HFFc6 (cell line): ENCODE measurements at places on chromosomes 5 and 9.

DNA sequence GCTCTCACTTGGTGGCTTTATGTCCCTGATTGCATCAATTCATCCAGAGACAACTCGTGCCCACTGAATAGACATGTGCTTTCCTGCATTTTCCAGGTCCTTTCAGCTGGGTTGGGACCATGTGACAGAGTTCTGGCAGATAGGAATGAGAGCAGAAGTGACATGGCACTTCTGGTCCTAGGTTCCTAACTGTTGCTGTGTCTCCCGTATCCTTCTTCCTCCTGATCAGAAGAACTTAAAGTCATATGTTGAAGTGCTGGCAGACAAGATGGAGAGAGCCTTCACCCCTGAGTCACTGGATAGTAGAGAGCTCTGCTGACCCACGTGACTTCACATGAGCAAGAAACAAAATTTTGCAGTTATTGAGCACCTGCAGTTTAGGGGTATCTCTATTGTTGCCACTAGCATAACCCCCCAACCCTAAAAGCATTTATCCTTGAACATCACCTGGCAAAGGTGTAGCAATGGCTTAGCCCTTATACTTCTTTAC lies 80.0 kb downstream of the NREP start:
- H3K27ac ChIP-seq, result no peak overlapping the region
- H3K4me1 ChIP-seq, result peaks cover 45% of the 10 kb centered on the region
- H3K27me3 ChIP-seq, result no peaks in the 10 kb centered on the region
- DNase-seq, result no peak
- H3K4me3 ChIP-seq, result no peak overlapping the region
- no peaks in the 10 kb centered on the region for H3K36me3 ChIP-seq

DNA sequence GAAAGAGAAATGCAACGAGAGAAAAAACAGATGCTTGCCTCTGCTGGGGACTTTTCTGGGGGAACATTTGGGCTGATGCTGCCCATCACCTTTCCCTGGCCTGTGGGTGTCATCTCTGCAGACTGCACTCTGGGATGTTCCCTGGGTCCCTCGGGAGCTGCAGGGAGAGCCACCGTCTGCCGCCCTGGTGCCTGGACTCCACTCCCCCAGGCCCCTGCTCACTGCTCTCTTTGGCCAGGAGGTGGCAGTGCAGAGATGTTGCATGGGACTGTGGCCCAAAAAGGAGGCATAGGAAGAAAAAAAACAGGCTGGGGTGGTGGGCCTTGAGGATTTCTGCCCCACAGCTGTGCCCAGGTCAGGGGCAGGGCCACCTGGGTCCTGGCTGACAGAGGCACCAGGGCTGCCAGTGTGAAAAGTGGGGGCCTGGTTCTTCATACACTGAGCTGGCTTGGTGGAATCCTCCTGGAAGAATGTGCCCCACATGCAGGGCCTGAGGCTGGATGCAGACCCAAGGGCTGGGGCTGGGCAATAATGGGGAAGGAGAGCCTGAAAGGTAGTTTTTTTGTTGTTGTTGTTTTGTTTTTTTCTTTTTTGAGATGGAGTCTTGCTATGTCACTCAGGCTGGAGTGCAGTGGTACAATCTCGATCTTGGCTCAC lies 353.6 kb downstream of the SLIT3 start:
- H3K27me3 ChIP-seq, result peaks cover 4% of the 10 kb centered on the region
- no peaks in the 10 kb centered on the region for H3K36me3 ChIP-seq
- no peaks in the 10 kb centered on the region for H3K4me1 ChIP-seq

DNA sequence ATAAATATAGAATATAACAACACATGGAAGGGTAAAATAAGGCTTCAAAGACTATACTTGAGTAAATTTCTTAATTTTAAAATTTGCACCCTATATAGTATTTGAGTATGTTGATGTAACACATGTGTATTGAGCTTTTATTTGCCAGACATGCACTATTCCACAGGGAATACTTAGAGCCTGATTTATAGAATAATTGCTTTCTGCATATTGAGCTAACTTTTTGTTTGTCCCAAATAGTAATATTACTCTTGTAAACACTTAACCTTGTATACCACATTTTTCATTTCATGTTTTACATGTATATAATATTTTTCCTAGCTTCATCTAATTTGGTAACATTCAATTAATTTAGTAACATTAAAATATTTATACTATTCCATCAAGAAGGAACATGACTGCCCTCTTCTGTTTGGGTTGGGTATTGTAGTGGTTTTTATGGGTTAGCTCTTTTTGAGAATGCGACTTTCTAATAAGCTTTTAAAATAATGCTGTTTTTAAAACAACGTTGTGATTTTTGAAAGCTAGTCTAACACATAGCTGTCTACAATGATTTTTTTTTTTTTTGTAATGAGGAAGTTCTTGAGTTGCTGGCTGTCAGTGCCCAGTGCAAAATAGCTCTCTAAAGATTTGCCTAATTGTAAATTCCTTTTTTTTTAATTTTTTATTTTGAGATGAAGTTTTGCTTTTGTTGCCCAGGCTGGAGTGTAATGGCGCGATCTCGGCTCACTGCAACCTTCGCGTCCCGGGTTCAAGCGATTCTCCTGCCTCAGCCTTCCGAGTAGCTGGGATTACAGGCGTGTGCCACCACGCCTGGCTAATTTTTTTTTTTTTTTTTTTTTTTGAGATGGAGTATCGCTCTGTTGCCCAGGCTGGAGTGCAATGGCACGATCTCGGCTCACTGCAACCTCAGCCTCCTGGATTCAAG lies 4.8 kb downstream of the SUB1 start:
- H3K4me3 ChIP-seq, result no peak overlapping the region
- DNase-seq, result peak; percentile 51
- peaks cover 45% of the 10 kb centered on the region for H3K4me1 ChIP-seq
- 0 out of 2 replicates have a peak overlapping the region, but pooled peaks have one; percentile 28 for H3K27ac ChIP-seq
- H3K27me3 ChIP-seq, result no peaks in the 10 kb centered on the region; the same call in 1 of the 2 replicates

DNA sequence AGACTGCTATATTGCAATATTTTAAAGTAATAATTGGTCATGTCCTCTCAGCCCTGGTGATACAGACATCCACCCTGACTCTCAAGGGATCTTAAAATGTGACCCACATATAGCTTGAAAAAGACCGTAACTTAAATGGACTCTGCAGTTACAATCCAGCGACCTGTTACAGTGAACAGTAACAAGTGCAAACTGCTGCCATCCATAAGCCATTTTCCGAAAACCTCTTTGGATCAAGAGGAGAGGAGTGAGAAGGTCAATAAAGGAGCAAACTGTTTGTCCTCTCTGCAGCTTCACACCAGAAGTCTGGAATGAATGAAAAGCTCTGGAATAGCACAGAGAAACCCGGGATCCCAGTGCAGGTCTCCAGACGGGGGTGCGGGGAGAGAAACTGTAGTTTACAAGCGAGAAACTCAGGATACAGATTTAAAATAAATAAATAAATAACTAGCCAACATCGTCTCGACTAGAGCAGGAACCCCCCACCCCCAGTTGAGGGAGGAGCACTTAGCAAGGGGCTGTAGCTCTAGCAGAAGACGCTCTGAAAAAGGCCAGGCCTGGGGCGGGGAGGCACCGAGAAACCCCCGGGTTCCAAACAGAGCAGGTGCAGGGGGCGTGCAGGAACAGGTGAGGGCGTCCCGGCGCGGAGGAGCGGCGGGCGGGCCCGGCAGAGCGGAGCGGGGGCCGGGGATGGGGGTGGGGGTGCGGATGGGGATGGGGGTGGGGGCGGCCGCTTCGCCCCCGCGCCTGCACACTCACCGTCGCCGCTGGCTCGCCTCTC lies 572 bp downstream of the ZDHHC21 start:
- peaks cover 15% of the 10 kb centered on the region for H3K36me3 ChIP-seq
- peaks cover 46% of the 10 kb centered on the region for H3K4me1 ChIP-seq
- H3K4me3 ChIP-seq, result peak overlapping the region; percentile 96
- peak overlapping the region; percentile 74 for H3K27ac ChIP-seq
- peaks cover 6% of the 10 kb centered on the region for H3K27me3 ChIP-seq

- no peaks in the 10 kb centered on the region for H3K36me3 ChIP-seq
- DNase-seq, result no peak
- H3K4me1 ChIP-seq, result no peaks in the 10 kb centered on the region
These were observed 215.5 kb downstream of the TMEM167A start for GRCh38 chr5:82861701-82862100.

GRCh38 chr5:40089269-40089668 lies 590.4 kb upstream of the PTGER4 start:
- H3K4me1 ChIP-seq, result no peaks in the 10 kb centered on the region
- H3K36me3 ChIP-seq, result no peaks in the 10 kb centered on the region
- no peak overlapping the region for H3K27ac ChIP-seq
- H3K4me3 ChIP-seq, result no peak overlapping the region
- no peaks in the 10 kb centered on the region; the same call in 1 of the 2 replicates for H3K27me3 ChIP-seq

DNA sequence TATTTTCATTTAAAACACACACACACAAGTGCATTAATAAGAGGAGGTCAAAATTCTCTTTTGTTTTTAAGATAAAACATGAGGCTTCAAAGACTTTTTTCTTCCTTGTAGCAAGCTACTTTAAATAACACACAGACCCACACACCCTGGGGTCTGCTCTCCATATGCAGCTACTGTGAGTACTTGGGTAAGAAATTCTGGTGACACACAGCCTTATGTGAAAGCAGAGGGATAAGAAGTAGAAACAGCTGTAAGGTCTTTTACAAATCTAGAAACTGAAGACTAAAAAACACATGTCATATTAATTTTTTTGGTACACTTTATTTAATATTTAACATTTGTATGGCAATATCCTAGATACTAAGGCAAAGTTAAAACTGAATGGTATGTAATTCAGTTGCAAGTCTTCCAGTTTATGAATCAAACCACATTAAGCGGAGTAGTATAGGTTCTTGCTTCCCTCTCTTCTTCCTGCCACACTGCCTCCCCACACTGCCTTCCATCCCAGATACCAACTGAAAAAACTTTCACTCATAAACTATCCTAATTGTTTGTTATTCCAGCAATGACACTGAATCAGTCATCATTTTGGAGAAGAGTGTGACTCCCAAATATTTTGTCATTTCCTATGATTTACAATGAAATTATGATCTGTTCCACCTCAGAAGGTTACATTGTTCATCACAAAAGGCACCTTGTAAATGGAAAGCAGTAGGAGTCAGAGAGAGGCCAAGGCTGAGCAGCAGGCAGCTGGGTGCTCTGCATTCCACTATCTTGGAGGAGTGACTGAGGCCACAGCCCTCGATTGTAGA lies 92.0 kb downstream of the PLCXD3 start:
- DNase-seq, result no peak
- H3K27ac ChIP-seq, result peak overlapping the region; percentile 66
- H3K36me3 ChIP-seq, result peaks cover 11% of the 10 kb centered on the region; the same call in 1 of the 2 replicates
- H3K4me3 ChIP-seq, result peak overlapping the region; percentile 35
- peaks cover 59% of the 10 kb centered on the region for H3K4me1 ChIP-seq

- no peaks in the 10 kb centered on the region for H3K4me1 ChIP-seq
- H3K4me3 ChIP-seq, result no peak overlapping the region
- H3K36me3 ChIP-seq, result no peaks in the 10 kb centered on the region
- peaks cover 3% of the 10 kb centered on the region; the same call in 1 of the 2 replicates for H3K27me3 ChIP-seq
These were observed 92.6 kb downstream of the EFNA5 start for GRCh38 chr5:107578051-107578635.

GRCh38 chr9:72726947-72727346 lies 205.5 kb downstream of the TMC1 start:
- H3K4me3 ChIP-seq, result no peak overlapping the region
- no peak for DNase-seq
- H3K27me3 ChIP-seq, result no peaks in the 10 kb centered on the region; the same call in none of the 2 replicates
- no peaks in the 10 kb centered on the region for H3K4me1 ChIP-seq
- H3K27ac ChIP-seq, result no peak overlapping the region

DNA sequence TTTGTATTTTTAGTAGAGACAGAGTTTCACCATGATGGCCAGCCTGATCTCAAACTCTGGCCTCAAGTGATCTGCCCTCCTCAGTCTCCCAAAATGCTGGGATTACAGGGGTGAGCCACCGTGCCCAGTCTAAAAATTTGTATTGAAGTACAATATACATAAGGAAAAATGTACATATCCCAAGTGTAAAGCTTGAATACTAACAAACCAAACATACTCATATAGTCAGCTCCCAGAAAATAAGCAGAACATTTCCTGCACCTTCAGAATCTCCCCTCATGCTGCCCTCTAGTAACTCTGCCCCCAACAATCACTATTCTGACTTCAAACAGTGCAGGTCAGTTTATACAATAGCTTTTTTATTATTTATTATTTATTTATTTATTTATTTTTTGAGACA lies 1.6 kb upstream of the NOL6 start:
- no peak for DNase-seq
- peaks cover 23% of the 10 kb centered on the region for H3K4me1 ChIP-seq
- H3K4me3 ChIP-seq, result no peak overlapping the region; the same call in 1 of the 2 replicates
- H3K27ac ChIP-seq, result no peak overlapping the region
- peaks cover 5% of the 10 kb centered on the region for H3K27me3 ChIP-seq
